Activated naive CD8-positive, alpha-beta T cell treated with anti-CD3 and anti-CD28 coated beads, Interleukin-2, amount 10 ng/mL, durations not matched to agents 7 days and 5 days (primary cell): ENCODE measurements at places on chromosomes 2 and 18. TPM values are rescaled to one million over a fixed set of nuclear protein-coding genes. Genes with fewer than 3 reads are reported as not detected.

DNA sequence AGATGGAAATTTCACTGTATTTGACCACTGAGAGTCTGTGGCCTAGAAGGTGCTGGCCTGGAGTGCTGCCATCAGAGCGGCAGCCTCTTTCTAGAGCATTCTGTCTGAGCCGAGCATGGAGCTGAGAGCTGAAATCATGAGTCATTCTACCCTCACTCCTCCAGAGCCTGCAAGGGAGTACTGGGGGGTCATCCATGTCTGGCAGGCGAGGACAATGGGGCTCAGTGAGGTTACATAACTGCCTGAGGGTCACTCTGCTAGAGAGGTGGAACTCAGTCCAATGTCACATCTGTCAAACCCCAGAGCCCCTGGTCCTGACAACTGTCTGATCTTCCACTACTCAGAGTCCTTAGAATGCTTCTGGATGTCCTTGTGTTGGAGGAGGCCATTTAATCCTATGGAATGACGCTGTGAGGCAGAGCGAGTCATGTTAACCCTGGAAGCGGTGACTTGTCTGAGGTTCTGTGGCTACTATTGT lies 65.3 kb downstream of the HAUS1 start:
- H3K27ac ChIP-seq = peak overlapping the region; percentile 45
- peak overlapping the region; percentile 24 for H3K4me3 ChIP-seq
- peaks cover 8% of the 10 kb centered on the region for H3K36me3 ChIP-seq
- DNase-seq = no peak
- H3K4me1 ChIP-seq = peaks cover 33% of the 10 kb centered on the region

DNA sequence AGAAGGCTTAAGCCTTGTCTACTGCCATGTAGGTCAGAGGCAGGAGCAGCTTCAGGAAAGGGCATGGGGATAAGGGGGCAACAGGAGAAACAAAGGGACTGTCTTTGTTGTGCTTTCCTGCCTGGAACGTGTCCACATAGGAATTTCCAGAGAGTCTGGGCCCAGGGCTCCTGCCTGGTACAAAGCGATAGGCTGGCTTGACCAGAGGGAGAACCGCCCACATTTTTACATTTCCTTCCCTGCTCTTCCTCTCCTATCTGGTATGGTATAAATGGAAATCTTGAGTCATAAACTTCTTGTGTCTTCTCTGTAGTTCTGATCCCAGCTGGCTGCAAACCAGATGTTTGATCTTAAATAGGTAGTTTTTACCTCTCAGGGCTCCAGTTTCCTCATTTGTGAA lies 414.8 kb downstream of the HRH4 start:
- H3K27me3 ChIP-seq = no peaks in the 10 kb centered on the region
- H3K4me3 ChIP-seq = no peak overlapping the region

GRCh38 chr2:13121096-13121495 lies 404.4 kb downstream of the TRIB2 start:
- no peak for DNase-seq
- no peaks in the 10 kb centered on the region for H3K36me3 ChIP-seq
- H3K4me3 ChIP-seq = no peak overlapping the region

DNA sequence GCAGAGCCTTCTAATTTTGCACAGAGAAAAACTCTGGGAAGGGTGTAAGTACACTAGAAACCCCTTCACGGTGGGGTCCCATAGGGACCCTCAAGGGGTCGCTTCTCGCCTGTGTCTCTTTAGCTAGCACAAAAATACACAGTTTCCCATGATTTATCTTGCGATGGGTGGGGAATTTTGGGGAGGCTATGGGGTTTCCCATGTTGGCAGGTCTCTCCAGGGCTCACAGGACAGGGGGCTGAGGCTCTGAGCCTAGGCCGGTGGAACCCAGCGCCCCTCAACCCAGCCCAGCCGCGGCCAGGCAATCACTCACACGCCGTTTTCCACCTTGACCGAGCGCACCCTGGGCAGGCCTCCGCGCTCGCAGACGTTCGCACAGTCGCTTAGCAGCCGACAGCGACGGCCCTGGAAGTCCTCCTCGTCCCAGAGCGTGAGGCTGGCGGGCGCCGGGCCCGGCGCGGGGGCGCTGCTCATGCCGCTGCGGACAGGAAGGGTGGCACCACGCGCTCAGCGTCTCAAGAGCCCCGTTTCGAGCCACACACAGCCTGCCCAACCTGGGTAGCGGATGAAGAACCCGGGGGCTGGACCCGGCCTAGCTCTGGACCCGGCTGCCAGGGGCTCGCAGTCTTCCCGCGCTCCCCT lies 398 bp downstream of the CRYBA2 start:
- peaks cover 4% of the 10 kb centered on the region for H3K4me1 ChIP-seq
- DNase-seq = no peak
- no peaks in the 10 kb centered on the region for H3K36me3 ChIP-seq
- no peak overlapping the region for H3K27ac ChIP-seq

DNA sequence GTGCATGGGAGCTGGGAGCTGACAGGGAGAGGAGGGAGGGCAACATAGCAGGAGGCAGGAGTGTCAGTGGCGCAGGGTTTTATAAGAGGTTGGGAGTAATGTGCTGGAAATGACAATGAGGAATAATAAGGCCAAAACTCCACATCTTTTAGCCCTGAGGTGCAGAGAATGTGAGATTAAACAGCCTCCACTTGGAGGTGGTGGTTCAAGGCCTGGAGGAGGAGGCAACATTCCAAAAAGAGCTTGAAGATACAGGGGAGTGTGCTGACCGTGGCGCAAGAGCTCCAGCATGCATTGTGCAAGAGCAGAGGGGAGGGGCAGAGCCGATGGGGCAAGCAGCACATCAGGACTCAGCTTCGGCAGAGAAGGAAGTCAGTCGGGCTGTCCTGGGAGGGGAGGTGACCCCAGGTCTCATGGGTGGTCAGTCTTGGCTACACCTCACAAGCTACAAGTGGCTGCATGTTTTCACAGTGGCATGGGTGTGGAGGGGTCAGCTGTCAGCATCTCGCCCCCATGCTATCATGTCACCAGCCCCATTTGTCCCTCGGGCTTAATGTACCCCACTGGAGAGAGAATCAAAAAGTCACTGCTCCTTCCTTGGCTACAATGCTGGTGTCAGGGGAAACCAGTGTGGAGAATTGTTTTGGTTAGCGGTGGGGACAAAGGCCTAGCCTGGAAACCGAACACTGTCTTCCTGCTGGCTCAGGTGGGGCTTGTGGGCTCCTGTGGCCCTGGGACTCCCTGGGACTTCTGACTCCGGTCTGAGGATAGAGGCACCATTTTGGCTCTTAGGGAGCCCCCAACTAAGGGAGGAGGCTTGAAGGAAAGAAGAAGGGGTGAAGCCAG lies 208.0 kb downstream of the ZFP36L2 start:
- peaks cover 5% of the 10 kb centered on the region for H3K27me3 ChIP-seq
- no peaks in the 10 kb centered on the region for H3K4me1 ChIP-seq
- H3K4me3 ChIP-seq = no peak overlapping the region
- H3K27ac ChIP-seq = no peak overlapping the region
- DNase-seq = no peak

DNA sequence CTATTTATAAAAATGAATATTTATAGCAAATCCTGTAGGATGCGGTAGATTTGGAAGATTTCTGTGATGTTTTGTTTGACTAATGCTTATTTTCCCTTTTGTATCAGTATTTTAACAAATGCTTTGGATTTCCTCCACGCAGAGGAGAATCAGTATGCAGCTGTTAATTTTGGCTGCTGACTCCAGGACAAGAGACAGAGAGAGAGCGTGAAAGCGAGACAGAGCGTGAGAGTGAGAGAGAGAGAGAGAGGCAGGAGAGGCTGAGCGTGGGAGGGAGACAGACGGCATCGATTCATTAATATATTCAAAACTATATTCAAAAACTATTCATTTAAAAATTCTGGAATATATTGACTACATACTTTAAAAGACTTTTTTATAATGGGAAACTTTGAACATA lies 62.5 kb downstream of the RRM2 start:
- H3K27ac ChIP-seq = no peak overlapping the region
- H3K4me1 ChIP-seq = peaks cover 4% of the 10 kb centered on the region
- no peak for DNase-seq
- no peak overlapping the region for H3K4me3 ChIP-seq
- no peaks in the 10 kb centered on the region for H3K27me3 ChIP-seq

DNA sequence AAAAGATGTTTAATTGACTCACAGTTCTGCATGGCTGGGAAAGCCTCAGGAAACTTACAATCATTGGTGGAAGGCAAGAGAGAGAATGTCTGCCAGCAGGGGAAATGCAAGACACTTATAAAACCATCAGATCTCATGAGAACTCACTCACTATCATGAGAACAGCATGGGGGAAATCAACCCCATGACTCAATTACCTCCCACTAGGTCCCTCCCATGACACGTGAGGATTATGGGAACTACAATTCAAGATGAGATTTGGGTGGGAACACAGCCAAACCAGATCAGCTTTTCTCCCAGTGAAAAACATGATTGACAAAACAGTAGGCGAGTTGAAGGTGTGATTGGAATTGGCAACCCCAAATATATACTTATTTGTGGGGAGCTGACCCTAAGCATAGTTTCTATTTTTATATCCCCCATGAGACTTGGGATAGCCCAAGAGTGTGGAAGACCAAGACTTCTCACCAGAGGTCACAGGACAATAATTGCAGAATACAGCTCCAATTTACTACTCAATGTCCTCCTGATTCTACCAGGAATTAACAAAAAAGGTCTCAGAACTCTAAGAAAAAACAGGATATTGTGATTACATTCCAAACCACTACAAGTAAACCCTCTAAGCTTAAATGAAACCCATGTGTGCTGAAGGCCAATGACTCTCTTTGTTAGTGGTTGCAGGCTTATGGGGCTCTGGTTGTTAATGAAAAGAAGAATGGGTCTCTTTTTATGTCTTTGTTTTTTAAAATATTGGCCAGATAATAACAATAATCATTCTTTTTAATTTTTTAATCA lies 96.1 kb upstream of the PIK3C3 start:
- no peaks in the 10 kb centered on the region for H3K36me3 ChIP-seq
- peaks cover 4% of the 10 kb centered on the region for H3K27me3 ChIP-seq
- no peaks in the 10 kb centered on the region for H3K4me1 ChIP-seq
- no peak overlapping the region for H3K27ac ChIP-seq
- no peak overlapping the region for H3K4me3 ChIP-seq

DNA sequence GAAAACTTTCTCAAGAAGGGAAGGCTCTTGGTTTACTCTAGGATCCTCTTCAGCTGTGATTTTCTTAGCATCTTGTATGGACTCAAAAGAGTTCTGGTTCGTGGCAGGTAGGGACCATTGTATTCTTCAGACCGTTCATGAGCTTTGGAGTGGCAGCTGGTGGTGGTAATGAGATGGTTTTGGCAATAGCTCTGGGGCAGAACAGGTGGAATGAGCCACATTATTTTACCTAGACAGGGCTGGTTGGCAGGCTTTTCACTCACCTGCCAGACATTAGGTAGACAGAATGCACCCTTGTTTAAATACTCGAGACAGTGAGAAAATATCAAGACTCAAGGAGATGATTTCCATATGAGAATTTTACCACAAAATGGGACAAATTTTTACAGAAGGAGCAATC lies 26.2 kb upstream of the MGAT5 start:
- DNase-seq = no peak
- H3K36me3 ChIP-seq = peaks cover 28% of the 10 kb centered on the region
- H3K27ac ChIP-seq = no peak overlapping the region
- peaks cover 26% of the 10 kb centered on the region for H3K4me1 ChIP-seq

- no peak overlapping the region for H3K27ac ChIP-seq
- H3K4me3 ChIP-seq = no peak overlapping the region
- no peaks in the 10 kb centered on the region for H3K27me3 ChIP-seq
- H3K4me1 ChIP-seq = peaks cover 6% of the 10 kb centered on the region
Observed at GRCh38 chr18:12325726-12326245, 17.7 kb downstream of the TUBB6 start.

GRCh38 chr18:47543080-47543479 lies 291.6 kb upstream of the SKOR2 start:
- no peak overlapping the region for H3K4me3 ChIP-seq
- no peaks in the 10 kb centered on the region for H3K36me3 ChIP-seq
- DNase-seq = no peak
- peaks cover 6% of the 10 kb centered on the region for H3K27me3 ChIP-seq
- no peaks in the 10 kb centered on the region for H3K4me1 ChIP-seq

GRCh38 chr2:31314761-31315160 lies 80.8 kb downstream of the EHD3 start:
- DNase-seq = no peak
- H3K4me1 ChIP-seq = peaks cover 21% of the 10 kb centered on the region
- no peaks in the 10 kb centered on the region for H3K36me3 ChIP-seq
- H3K27ac ChIP-seq = no peak overlapping the region
- peaks cover 7% of the 10 kb centered on the region for H3K27me3 ChIP-seq

GRCh38 chr2:50449306-50449705 lies 582.6 kb downstream of the NRXN1 start:
- no peaks in the 10 kb centered on the region for H3K4me1 ChIP-seq
- H3K27me3 ChIP-seq = no peaks in the 10 kb centered on the region
- no peak overlapping the region for H3K27ac ChIP-seq
- no peak overlapping the region for H3K4me3 ChIP-seq
- no peak for DNase-seq

- no peaks in the 10 kb centered on the region for H3K4me1 ChIP-seq
- H3K4me3 ChIP-seq = no peak overlapping the region
- DNase-seq = no peak
- H3K27ac ChIP-seq = no peak overlapping the region
Observed at GRCh38 chr2:71772510-71773172, 319.3 kb downstream of the DYSF start.

ANKRD30B gene
- total RNA-seq = not detected

LIMS3 gene
- total RNA-seq = 0.91 TPM

TTC32 gene
- 41.2 TPM for total RNA-seq

FAM124B gene
- total RNA-seq = 0.17 TPM

IL1RL1 gene
- total RNA-seq = not detected

CEBPZ gene
- 66.5 TPM for total RNA-seq

CTAGE1 gene
- not detected for total RNA-seq

LRRC30 gene
- total RNA-seq = not detected

CASP10 gene
- 46.1 TPM for total RNA-seq

SLC9A4 gene
- 0.06 TPM for total RNA-seq
